ENCODE measurements at places on chromosomes 16 and 17. TPM values are rescaled to one million over a fixed set of nuclear protein-coding genes. Genes with fewer than 3 reads are reported as not detected.

DNAI2 gene
- not detected for total RNA-seq

SOX9 gene
- not detected for total RNA-seq

ELMO3 gene
- 0.76 TPM for total RNA-seq

DRG2 gene
- total RNA-seq = 53.1 TPM

CDK5RAP3 gene
- 41.8 TPM for total RNA-seq

SNAI3 gene
- 0.33 TPM for total RNA-seq

PDIA2 gene
- total RNA-seq = not detected

LLGL2 gene
- 4.6 TPM for total RNA-seq

SMURF2 gene
- 343 TPM for total RNA-seq

SLC35G6 gene
- total RNA-seq = not detected

SLC13A5 gene
- total RNA-seq = not detected

SPN gene
- total RNA-seq = not detected

MYADML2 gene
- not detected for total RNA-seq

GCGR gene
- total RNA-seq = not detected

EPX gene
- total RNA-seq = not detected

REXO5 gene
- 7.2 TPM for total RNA-seq

PMFBP1 gene
- not detected for total RNA-seq

CTF1 gene
- total RNA-seq = 0.19 TPM

LYRM1 gene
- total RNA-seq = 64.0 TPM

NETO2 gene
- total RNA-seq = 34.4 TPM

EVPLL gene
- not detected for total RNA-seq
